ENCODE measurements at places on chromosomes 7 and 10.

GRCh38 chr10:48944171-48944570, 4.5 kb upstream of the LRRC18 start:
- DNase-seq, result no peak

DNA sequence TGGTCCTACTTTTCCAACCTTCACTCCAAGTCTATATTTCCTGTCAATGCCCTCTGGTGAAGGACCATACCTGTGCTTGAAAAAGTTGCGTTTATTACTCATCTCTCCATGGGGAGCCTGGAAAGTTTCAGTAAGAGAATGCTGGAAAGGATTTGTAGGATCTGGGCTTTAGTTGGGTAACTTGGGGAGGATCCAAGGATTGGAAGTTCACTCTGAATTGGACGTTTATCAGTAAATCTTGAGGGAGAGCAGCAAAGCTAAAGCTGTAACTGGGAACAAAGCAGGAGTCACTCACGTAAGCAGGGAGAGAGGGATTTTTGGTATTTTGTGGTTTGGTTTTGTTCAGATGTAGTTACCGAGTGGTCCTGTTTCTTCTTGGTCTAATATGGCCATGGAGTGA, 51.4 kb upstream of the NPVF start:
- no peak for DNase-seq

- no peak for DNase-seq
Measured at GRCh38 chr10:2077231-2077630, 339.9 kb upstream of the ADARB2 start.

DNA sequence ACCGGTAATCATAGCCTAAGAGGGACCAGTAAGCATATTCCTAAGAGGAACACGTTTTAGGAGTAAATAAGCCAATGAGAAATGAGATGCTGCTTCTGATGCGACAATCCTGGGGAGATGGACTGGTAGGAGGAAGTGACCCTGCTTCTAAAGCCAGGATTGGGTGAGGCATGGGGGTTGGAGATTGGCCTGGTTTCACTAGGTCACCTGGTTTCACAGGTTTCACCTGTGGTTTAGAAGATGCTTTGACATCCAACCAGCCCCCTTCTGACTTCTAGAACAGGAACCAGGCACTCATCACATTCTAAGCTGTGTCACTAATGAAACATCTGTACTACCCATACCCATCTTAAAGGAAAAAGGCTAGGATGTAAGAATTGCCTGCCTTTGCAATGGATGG, 53.0 kb upstream of the BAMBI start:
- DNase-seq, result no peak

DNA sequence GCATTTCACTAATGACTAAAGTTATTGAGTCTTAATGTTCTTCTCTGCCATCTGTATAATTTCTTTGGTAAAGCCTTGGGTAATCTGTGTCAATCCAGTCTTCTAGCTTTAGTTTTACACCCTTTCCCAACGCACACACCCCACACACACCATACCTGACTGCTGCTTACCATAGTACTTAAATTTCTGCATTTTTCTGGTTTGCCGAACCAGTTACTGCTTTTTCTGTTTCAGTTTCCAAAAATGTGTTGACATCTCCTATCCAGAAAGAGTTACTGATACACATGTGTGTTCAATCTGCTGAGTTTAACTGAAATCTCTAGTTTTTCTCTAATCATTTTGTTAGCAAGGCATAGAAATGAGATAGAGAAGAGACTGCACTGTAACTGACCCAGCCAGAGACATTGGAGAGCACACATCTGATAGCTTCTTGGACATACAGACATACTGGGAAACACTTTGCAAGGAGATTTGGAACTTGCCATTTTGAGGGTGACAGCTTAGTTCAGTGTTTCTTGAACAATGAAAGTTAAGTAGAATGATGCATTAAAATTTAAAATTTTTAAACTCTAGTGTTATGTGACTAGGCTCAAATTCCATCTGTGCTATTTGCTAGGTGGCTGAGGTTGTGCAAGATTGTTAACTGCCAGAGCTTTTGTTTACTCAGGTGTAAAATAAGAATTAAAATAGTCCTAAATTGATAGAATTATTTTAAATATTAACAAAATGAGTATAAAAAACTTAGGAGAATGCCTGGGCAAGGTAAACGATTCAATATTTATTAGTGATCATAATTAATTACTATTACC, 807.6 kb downstream of the DNAJB9 start:
- no peak for DNase-seq
